ENCODE measurements at places on chromosomes 1 and 21.
A peak's percentile ranks its signal among the peaks of the same experiment; 100 is the strongest.

GRCh38 chr1:18234790-18235242 is 127.2 kb downstream of the IGSF21 start:
- DNase-seq: peak; percentile 26

DNA sequence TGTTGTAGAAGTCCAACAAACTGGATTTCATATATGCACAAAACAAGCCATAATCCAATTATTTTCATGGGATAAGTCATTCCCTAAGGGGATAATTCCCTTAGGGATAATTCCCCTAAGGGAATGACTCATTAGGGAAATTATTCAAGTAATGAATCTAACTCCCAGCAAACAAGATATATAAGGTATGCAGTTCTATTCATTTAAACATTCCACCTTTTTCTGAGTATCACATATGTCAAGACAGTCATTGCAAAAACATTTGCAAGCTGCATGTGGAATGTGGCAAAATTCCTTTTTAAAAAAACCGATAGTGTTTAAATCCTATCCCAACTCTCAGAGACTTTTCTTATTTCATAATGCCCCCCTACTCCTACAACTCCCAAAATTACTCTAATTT is 131.2 kb downstream of the AKT3 start:
- DNase-seq: no peak

- DNase-seq: no peak
These were observed 39.3 kb upstream of the ZBTB18 start for GRCh38 chr1:244011786-244012185.

GRCh38 chr1:55635856-55636255 is 420.7 kb upstream of the USP24 start:
- DNase-seq: no peak

DNA sequence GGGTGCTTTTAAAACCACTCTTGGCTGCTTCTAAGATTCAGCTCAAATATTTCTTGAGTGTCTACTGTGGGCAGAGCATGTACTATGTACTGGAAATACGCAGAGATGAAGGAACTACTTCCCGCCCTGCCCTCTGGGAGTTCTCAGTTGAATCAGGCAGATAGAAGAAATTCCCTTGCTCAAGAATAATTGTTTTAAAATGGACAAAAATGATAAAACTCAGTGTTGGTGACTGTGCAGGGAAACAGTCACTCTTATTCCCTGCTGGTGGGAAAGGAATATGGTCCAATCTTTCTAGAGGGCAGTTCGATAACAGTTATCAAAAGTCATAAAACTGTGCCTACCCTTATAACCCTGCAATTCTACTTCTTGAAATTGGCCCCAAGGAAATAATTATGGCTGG is 16.9 kb upstream of the GRHL3 start:
- DNase-seq: no peak

- peak; percentile 85 for DNase-seq
These were observed 22.9 kb downstream of the SPSB1 start for GRCh38 chr1:9315411-9316079.

DNA sequence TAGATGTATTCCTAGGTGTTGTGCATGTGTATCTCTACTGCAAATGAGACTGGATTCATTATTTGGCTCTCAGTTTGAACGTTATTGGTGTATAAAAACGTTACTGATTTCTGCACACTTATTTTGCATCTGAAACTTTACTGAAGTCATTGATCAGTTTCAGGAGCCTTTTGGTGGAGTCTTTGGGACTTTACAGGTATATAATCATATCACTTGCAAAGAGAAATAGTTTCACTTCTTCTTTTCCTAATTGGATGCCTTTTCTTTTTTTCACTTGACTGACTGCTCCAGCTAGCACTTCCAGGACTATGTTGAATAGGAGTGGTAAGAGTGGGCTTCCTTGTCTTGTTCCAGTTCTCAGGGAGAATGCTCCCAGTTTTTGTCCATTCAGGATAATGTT is 252.2 kb downstream of the SMYD3 start:
- DNase-seq: no peak

GRCh38 chr1:19554090-19554489 is 68.8 kb upstream of the CAPZB start:
- no peak for DNase-seq

GRCh38 chr1:208326033-208326432 is 81.8 kb upstream of the PLXNA2 start:
- no peak for DNase-seq

DNA sequence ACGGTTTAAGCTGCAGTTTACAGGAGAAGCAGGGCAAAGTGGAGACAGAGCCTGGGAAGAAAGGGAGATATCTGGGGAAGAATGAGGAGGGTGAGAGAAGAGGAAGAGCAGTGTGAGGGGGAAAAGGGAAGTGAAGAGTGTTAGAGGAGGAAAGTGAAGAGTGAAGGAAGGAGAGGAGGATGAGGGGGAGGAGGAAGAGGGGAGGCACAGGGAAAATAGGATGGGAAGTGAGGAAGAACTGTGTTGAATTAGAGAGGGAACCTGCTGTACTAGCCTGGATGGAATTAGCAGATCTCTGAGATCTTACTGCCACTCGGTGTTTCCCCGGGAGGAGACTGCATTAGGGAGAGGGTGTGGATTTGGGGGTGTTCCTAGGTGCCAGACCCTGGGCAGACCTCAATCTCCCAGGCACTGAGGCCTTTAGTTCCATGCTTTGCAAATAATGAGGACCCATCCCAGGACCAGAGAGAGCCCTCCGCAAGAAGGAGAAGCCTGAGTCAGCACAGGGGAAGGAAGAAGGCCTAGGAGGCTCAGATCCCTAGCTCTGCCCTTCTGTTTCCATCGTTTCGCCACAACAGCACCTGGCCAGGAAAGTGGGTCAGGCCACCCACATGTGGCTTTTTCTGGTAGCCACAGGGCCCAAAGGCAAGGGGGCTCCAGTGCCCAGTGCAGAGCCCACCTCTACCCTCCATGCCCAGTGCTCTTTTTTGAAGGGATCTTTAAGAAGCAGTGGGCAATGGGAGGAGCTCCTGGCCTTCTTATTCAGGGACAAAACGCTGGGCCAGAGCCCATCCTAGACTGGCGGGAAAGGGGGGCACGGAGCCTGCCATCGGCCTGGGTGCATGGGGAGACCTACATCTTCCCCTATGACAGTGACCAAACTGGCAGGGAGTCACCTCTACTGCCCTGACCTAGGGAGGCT is 2.0 kb downstream of the LRRN2 start:
- DNase-seq: no peak

- no peak for DNase-seq
These were observed 39.5 kb upstream of the RGS16 start for GRCh38 chr1:182643699-182644098.

DNA sequence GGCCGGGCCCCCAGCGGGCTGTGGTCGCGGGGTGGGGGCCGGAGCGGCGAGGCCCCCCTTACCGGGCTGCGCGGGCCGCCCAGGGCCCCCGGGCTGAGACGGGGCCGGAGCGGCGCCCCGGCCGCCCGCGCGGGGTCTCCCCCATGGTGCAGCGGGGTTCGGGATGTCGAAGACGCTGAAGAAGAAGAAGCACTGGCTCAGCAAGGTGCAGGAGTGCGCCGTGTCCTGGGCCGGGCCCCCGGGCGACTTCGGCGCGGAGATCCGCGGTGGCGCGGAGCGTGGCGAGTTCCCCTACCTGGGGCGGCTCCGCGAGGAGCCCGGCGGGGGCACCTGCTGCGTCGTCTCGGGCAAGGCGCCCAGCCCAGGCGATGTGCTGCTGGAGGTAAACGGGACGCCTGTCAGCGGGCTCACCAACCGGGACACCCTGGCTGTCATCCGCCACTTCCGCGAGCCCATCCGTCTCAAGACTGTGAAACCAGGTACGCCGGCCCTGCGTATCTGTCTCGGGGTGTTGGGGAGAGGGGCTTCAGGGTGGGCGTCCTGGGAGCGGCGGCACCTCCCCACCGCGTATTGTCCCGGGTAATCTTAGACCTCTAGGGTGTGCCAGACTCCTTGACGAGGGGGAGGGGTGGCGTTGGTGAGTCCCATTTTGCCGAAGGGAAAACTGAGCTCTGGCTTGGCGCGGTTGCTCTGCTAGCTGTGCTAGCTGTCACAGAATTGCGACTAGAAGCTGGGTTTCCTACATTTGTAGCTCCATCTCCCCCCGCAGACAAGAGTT is 745 bp downstream of the MAGI3 start:
- DNase-seq: peak; percentile 63

- DNase-seq: no peak
These were observed 13.3 kb downstream of the GPR157 start for GRCh38 chr1:9115351-9116205.

DNA sequence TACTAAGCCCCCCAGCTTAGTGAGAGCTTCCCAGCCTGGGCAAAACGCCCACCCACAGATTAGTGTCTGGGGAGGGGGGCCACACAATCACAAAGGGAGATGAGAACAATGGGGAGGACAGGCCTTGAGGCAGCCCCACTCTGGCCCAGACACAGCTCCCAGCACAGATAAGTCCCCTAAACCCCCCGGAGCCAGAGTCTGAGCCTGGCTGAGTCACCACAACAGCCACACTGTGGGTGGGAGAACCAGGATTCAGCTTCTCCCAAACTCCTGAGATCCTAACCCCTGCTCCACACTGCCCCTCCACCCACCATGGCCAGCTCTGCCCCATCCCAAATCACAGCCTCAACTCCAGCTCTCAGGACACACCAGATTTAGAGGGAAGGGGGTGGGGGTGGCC is 4.2 kb downstream of the NECTIN4 start:
- DNase-seq: no peak

GRCh38 chr1:28417441-28417922 is 47.9 kb downstream of the PHACTR4 start:
- peak; percentile 41 for DNase-seq

DNA sequence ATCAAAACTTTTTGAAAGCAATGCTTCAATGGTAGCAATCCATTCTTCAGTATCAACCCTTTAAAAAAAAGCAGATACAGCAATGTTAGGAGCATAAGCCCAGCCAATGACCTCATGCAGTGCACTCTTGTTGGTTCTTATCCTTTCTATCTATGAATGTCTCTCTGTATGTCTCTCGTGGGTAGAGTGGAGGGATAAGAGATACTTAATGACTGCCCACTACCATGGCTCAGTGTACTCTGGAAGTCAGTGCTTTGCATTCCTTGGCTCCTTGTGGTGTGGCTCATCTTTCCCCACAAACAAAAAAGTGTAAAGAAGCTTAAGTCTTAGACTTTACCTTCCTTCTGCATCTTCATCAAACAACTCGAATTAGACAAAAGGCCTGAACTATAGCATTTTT is 50.3 kb downstream of the PCSK9 start:
- no peak for DNase-seq

GRCh38 chr1:31666263-31666963 is 21.7 kb upstream of the PEF1 start:
- DNase-seq: no peak

- no peak for DNase-seq
These were observed 11.9 kb downstream of the SH2D2A start for GRCh38 chr1:156804572-156805243.

- DNase-seq: no peak
These were observed 3.8 kb downstream of the DVL1 start for GRCh38 chr1:1345384-1345783.

- no peak for DNase-seq
These were observed 122.2 kb upstream of the BARHL2 start for GRCh38 chr1:90839323-90839722.

- no peak for DNase-seq
These were observed 1640.2 kb upstream of the PRMT6 start for GRCh38 chr1:105416261-105416660.

- no peak for DNase-seq
These were observed 63.8 kb downstream of the OLFML3 start for GRCh38 chr1:114043054-114043453.

GRCh38 chr1:46173361-46173856 is 1.5 kb upstream of the TSPAN1 start:
- no peak for DNase-seq

DNA sequence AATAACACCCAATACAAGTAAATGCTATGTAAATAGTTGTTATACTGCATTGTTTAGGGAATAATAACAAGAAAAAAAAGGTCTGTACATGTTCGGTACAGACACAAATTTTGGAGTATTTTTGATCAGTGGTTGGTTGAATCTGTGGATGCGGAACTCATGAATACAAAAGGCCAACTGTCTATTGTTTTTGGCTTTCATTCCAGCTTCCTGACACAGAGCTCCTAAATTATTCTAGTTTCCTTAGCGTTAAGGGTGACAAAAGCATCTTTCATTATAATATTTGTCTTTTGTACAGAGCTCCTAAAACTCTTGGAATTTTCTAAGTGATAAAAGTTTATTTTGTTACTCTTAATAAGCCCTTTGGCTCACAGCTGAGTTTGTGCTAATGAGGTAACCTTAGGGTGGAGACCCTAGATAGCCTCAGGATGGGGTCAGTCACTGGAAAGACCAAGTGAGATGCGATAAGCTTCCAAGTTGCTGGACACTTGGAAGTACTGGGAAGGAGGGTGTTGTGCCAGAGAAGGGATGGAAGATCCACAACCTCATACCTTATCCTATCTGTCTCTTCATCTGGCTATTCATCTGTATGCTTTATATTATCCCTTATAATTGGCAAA is 57.4 kb upstream of the PRRC2C start:
- DNase-seq: no peak

DNA sequence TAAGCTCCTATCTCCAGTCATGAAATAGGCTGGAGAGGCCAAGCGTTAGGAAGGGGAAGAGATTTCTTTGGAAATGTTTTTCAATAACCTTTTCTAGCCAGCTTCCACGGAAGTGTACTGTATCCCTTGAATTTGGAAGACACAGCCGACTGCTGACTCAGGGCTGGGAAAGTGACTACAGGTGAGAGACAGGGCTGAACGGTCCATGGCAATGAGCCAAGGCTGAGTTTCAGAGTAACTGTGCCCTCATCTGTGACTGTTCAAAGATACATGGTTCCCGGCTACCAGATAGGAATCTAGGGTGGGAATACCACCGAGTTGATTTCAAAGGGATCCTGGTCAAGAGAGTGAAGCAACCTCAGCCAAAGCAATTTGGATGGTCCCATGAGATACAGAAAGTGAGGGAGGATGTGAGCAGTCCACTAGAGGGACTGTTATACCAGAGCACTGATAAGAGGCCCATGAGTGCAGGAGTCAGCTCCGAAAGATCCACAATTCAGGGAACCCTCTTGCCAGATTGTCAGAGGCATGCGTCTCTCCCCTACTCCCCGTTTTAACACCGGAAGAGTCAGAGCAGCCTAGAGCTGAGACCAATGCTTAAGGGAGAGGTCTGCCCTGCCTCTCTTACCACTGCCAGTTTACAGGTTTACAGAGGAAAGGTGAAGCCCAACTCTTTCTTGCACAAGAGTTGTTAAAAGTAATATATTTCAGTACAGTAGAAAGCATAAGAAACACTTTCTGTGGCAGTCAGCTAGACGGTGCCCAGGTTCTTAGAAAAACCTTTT is 3.2 kb upstream of the KRTAP19-8 start:
- DNase-seq: no peak

- DNase-seq: no peak
These were observed 10.1 kb downstream of the FMO1 start for GRCh38 chr1:171258429-171258828.

- DNase-seq: no peak
These were observed 71.4 kb upstream of the ESRRG start for GRCh38 chr1:216794586-216794985.

Measured in activated CD4-positive, alpha-beta memory T cell treated with anti-CD3 and anti-CD28 coated beads for 36 hours (primary cell).